Neural crest cell (in vitro differentiated cells): ENCODE measurements at places on chromosomes 5 and 9.
A peak's percentile ranks its signal among the peaks of the same experiment; 100 is the strongest.

DNA sequence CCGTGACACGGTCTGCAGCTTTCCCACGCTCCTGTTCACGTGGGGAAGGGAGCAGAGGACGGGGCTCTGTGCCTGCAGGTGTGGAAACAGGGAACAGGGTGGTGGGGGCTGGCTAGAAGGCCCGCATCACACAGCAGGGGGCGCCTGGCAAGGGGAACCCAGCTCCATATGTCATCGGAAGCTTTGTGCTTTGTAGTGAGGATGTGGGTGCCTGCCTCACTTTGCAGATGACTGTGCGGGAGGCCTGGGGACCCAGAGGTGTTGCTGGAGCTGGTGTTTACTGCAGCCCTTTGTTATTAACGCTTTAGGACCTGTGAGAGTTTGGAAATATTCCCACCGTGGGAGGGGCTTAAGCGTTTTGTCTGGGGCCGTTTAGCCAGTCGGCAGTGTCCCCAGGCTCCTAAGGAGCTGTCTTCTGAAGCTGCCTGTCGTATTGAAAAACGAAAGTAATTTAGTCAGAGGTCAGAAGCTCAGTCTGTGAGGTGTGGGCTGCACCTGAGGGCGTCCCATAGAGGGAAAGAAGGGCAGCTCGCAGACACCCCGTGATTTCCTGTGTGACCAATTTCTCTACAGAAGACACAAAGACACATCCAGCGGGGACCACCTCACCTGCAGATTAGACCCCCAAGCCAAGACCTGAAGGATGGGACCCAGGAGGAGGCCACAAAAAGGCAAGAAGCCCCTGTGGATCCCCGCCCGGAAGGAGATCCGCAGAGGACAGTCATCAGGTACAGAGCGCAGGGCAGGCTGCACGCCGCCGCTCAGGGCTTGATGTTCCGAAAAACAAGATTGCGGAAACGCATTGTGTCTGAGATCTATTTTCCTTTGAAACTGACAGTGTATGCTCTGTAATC is 9.1 kb downstream of the MAN1B1 start:
- no peak for DNase-seq

DNA sequence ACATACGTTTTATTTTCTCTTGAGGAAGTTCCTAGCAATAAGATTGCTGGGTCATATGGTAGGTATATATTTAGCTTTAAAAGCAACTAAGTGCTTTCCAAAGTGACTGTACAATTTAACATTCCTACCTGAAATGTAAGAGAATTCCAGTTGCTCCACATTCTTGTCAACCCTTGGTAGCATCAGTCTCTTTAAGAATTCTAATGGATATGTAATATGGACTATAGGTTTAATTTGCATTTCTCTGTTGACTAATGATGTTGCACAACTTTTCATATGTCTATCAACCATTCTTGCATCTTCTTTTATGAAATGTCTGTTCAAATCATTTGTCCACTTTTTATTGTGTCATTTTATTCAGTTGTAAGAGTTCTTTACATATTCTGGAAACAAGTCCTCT is 6.7 kb upstream of the RASEF start:
- no peak for DNase-seq

DNA sequence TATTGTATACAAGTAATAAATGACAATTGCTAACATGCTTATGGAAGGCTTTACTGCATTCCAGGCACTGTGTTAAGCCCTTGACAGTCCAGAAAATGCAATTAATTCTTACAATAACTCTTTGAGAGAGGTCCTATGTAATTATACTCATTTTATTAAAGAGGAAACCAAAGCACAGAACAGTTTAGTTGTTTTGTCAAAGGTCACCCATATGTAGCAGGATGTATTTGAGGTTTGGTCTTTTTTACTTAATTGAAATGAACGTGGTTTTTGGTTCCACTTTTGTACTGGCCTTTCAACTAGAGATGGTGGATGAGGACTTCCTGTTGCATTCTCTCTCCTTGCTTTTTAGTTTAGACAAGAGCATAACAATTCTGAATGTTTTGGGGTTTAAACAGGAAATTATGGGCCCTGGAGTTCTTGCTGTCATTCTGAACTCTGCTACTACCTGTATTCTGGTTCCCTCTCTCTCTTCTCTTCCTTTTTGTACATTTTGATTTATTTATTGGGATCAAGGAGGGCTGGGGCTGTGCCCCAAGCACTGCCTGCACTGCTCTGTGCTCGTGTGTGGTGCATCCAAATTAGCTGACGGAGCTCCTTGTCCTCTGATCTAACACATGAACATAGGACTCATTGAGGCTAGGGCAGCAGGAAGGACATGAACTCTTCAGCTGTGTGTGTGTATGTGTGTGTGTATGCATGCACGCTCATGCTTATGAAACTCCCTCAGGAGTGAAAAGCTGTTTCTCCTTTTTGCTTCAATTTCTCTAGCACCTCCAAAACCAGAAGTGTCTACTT is 47.4 kb downstream of the SLC28A3 start:
- DNase-seq = no peak

GRCh38 chr9:114515528-114515927 is 10.3 kb upstream of the WHRN start:
- no peak for DNase-seq

GRCh38 chr9:123894822-123895221 is 35.1 kb downstream of the DENND1A start:
- DNase-seq = no peak

- DNase-seq = peak; percentile 72
Observed at GRCh38 chr9:101028346-101029314, at the start of gene PLPPR1. Gene PLPPR1, plus strand, starts transcription at chr9:101028727.

GRCh38 chr5:83512061-83512745 is 40.7 kb downstream of the VCAN start:
- DNase-seq = no peak
